Kidney (tissue), 22 donors: ENCODE measurements at places on chromosomes 11 and 22. TPM values are rescaled to one million over a fixed set of nuclear protein-coding genes. Genes with fewer than 3 reads are reported as not detected.

The SPI1 gene
- 39.8 TPM for total RNA-seq

The OR10G8 gene
- total RNA-seq: not detected

The CD3D gene
- 8.7 TPM for total RNA-seq

The SCGB1D2 gene
- 0.60 TPM for total RNA-seq

- no peak for DNase-seq
- no peaks in the 10 kb centered on the region for H3K27me3 ChIP-seq
- peaks cover 5% of the 10 kb centered on the region for H3K4me1 ChIP-seq
- no peak overlapping the region for H3K27ac ChIP-seq
These were observed 11.1 kb upstream of the POU2F3 start for GRCh38 chr11:120228794-120229384.

DNA sequence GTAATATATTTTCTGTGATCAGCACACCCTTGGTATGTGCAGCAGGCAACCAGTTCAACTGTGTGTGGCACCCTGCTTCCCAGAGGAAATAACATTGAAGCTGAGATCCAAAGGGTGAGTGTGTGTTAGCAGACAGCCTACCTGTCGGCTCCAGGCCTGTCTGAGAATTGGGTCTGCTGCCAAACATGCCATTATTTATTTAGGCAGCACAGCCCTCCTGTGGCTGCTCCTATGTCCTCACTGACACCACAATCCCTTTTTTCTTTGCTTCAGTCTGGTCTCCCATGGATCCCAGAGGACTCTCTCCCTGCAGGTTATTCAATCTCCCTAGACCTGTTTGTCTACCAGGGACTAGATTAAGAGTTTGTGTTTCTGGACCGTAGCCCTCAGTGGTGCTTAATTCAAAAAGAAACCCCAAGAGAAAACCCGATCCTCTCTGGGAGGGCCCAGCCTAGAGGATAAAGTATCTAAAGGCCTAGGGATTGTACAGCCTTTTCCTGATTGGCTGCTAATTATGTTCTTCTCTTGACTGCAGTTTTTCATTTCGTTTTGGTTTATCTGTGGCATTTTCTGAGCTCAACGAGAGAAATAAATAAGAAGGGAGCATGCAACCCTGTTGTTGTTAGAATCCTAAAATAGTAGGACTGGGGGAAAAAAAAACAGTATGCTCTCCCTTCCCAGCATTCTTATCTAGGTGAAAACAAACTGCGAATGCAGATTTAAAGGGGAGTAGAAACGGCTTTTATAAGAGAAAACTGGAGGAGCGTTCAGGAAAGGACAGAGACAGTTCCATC lies 24.1 kb downstream of the KCNE3 start:
- no peaks in the 10 kb centered on the region for H3K36me3 ChIP-seq
- H3K27ac ChIP-seq: no peak overlapping the region
- peaks cover 4% of the 10 kb centered on the region for H3K4me1 ChIP-seq
- H3K27me3 ChIP-seq: no peaks in the 10 kb centered on the region
- peak; percentile 45 for DNase-seq

GRCh38 chr11:68436985-68437926 lies 23.3 kb upstream of the PPP6R3 start:
- no peak for DNase-seq
- H3K36me3 ChIP-seq: no peaks in the 10 kb centered on the region
- peak overlapping the region; percentile 76 for H3K27ac ChIP-seq
- no peaks in the 10 kb centered on the region for H3K27me3 ChIP-seq

GRCh38 chr11:76269661-76270261 lies 63.5 kb upstream of the WNT11 start:
- H3K4me1 ChIP-seq: no peaks in the 10 kb centered on the region
- no peak overlapping the region for H3K27ac ChIP-seq
- no peak for DNase-seq
- no peaks in the 10 kb centered on the region for H3K36me3 ChIP-seq
- H3K27me3 ChIP-seq: no peaks in the 10 kb centered on the region

- no peaks in the 10 kb centered on the region for H3K4me1 ChIP-seq
- H3K27ac ChIP-seq: no peak overlapping the region
- peaks cover 64% of the 10 kb centered on the region for H3K36me3 ChIP-seq
- no peak overlapping the region for H3K4me3 ChIP-seq
- no peaks in the 10 kb centered on the region for H3K27me3 ChIP-seq
These were observed 32.6 kb upstream of the APOA1 start for GRCh38 chr11:116870054-116870453.
